ENCODE measurements at places on chromosomes 6 and 20.

DNA sequence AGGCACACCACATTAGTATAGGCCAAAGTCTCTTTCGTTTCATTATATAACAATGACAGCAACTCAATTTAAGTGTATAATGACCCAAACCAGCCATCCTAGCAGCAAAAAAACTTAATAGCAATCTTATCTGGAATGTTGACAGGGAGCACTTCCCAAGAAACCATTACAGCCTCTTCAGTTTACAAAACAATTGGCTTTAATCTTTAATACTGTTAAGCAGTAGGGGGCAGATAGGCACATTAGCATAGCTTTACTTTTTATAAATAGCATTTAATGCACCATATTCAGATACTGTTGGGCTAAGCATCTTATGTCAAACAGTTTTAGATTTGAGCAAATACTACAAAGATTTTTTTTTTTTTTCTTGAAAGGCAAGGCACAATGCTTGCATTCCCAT is 193.3 kb upstream of the MAP3K7 start:
- ATAC-seq, result no peak

- ATAC-seq, result no peak
These were observed 39.9 kb downstream of the PREX1 start for GRCh38 chr20:48787861-48788375.

- no peak for ATAC-seq
These were observed 344.6 kb downstream of the ZFAND3 start for GRCh38 chr6:38164131-38164481.

DNA sequence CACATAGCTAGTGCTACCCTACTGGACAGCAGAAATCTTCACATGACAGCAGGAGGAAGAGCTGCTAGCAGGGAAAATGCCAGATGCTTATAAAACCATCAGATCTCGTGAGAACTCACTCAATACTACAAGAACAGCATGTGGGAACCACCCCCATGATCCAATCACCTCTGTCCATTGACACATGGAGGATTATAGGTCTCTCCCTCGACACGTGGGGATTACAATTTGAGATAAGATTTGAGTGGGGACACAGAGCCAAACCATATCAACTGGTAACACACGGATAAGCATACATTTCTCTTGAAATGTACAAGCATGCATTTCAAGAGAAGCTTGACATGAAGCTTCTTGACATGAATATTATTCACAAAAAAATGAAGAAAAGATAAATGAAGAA is 64.1 kb downstream of the MMS22L start:
- no peak for ATAC-seq

DNA sequence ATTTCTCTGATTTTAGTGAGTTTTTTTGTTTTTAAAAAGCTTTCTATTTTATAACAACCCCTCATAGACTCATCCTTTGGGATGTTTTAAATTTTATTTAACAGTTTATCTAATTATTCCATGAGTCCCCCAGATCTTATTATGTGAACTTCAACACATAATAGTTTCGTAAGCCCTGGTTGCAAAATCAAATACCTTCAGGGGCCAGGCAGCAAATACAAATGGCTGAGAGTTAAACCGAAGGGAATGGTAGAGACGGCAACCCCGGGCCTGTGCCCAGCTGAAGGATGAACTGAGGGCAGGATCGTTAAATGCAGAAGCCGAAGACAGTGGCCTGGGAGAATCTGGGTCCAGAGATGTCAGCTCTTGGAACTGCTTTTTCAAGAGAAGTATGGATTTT is 88.4 kb downstream of the RTN4IP1 start:
- ATAC-seq, result no peak

DNA sequence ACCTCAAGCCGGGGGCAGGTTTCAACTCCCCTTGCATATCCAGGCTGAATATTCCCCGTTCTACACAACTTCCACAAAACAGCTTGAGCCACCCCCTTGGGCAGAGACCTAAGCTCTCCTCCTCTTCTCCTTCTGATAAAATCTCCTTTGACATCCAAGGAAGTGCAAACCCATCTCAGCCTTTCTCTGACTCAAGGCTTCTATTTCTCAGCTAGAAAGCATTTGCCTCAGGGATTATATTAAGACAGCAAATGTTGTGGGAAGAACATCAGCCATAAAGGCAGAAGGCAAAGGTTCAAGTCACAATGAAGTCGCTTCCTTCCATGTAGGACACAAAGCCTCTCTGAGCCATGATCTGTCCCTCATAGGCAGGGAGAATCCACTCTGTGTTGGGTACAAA is 386.6 kb upstream of the ARID1B start:
- ATAC-seq, result no peak

- ATAC-seq, result no peak
These were observed 76.8 kb upstream of the DUSP22 start for GRCh38 chr6:215335-216034.

- no peak for ATAC-seq
These were observed 272.9 kb upstream of the KCNQ5 start for GRCh38 chr6:72348926-72349325.

DNA sequence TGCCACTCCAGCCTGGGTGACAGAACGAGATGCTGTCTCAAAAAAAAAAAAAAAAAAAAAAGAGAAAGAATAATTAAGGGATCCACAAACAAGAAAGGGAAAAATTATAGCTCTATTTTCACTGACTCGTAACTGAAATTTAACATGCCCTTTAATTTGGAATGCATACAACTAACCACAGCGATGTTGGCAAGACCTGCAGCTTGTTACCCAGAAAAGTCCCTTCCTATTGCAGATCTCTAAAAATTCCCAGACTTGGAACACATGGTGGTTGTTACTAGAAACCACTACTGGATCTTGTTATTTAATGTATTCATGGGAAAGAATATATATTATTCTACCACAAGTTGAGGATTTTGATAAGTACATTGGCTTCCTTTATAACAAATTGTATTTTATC is 27.8 kb upstream of the SMIM28 start:
- no peak for ATAC-seq

DNA sequence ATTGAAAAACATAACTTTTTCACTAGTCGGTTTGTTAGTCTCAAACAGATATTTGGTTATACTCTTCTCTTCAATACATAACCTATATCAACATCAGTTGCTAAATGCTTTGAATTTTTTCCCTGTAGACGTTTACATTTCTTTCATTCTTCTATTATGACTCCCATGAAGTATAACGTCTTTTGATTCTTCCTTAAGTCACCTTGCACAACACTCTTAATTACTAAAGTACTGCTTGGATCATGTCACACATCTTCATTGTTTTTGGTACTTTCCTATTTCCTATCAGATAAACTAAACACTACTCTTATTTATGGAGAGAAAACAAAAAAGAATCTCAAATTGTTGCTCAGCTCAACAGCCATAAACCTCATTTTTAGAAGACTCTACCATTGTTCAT is 23.0 kb upstream of the BMP5 start:
- no peak for ATAC-seq

- peak; percentile 26 for ATAC-seq
These were observed 100.9 kb downstream of the TMEM242 start for GRCh38 chr6:157222201-157222981.

- no peak for ATAC-seq
These were observed 51.9 kb upstream of the PTPRK start for GRCh38 chr6:128572294-128572693.

DNA sequence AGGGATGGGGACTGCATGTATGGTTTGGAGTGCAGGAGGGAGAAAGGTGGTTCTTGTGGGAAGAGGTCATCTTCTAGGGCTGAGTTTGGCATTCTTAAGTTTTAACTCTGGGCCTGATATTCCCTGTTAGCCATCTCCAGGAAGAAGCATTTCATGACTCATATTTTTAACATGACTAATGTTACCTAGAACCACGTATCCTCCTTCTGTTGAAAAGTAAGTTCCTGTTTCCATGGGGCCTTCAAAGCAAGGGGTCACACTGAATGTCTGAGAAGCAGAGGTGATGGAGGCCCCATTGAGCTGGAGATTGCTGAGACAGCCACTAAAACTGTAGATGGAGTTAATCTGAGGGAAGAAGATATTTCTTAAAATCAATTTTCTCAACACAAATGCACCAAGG is 30.2 kb downstream of the FAM229B start:
- ATAC-seq, result no peak

- ATAC-seq, result no peak
These were observed at the start of gene DST for GRCh38 chr6:56642366-56643261. Gene DST (minus strand): TSS chr6:56642889.

- ATAC-seq, result no peak
These were observed 23.1 kb downstream of the USP45 start for GRCh38 chr6:99492092-99492491.

GRCh38 chr20:52303281-52303950 is 111.8 kb upstream of the ZFP64 start:
- ATAC-seq, result no peak

Data from stimulated activated memory B cell treated with anti-CD40 and anti-IgM and Interleukin-4, amounts not matched to agents 10 μg/mL and 1 μg/mL and 100 μg/mL, for 72 hours (primary cell).